Hematopoietic multipotent progenitor cell treated with erythropoietin and hydrocortisone succinate and interleukin-3 and kit ligand, for 15 days (in vitro differentiated cells): ENCODE measurements at places on chromosomes 7 and 10.

DNA sequence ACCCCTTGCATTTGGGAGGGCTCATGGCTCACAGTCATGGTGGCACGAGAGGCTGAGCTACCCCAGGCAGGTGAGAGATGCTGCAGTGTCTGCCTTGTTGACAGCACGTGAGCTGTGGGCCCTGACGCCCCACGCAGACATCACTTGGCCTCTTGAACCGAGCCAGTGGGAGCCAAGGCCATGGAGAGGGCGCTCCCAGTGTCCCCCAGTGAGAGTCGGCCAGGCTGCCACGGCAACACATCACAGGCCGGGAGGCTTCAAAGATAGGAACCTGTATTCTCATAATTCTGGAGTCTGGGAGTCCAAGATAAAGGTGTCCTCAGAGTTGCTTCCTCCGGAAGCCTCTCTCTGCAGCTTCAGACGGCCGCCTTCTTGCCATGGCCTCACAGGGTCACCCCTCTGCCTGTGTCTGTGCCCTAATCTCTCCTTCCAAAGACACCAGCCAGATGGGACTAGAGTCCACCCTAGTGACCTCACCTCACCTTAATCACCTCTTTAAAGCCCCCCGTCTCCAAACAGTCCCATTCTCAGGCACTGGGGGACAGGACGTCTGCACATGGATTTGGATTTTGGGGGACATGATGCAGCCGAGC lies 119.6 kb downstream of the KLF6 start:
- DNase-seq = no peak

- DNase-seq = no peak
Observed at GRCh38 chr7:124790645-124791044, 25.1 kb upstream of the GPR37 start.

DNA sequence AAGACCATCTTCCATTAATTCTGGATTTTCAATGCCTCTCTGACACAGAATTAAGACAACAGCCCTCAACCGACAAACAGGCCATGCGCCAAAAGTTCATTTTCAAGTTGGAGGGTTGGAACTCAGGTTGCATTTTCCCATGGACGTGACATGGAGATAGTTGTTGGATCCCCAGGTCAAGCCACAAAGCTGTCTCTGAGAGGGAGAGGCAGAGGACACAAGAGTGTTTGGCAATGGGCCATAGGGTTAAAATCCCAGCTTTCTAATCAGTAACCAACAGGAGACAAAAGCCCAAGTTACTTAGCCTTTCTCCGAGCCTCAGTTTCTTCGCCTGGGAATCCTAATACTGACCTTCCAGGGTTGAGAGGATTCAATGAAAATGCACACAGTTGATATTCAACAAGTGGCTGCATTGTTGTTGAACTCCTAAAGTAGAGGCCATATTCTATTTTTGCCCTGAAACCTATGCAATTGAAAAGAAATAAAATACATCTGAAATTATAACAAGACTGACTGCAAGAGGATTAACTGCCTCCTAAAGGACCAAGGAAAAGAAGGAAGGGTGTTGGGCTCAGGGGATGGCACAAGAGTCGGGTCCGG lies 44.3 kb downstream of the SORBS1 start:
- no peak for DNase-seq

DNA sequence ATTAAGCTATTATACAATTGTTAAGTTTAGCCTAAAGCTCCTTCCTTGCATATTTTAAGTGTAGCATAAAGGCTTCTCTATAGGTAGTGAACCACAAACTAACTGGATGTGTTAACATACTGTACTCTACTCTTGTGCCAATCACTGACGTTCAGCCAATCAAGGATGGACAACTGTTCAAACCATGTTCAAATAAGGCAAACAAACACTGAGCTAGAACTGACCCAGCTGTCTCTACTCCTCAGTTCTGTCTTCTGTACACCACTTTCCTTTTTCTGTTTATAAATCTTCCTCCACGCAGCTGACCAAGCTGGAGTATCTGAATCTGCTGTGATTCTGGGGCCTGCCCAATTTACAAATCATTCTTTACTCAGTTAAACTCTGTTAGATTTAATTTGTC lies 188.7 kb upstream of the MBL2 start:
- DNase-seq = no peak

- no peak for DNase-seq
Observed at GRCh38 chr7:422191-422885, 97.3 kb downstream of the PDGFA start.

GRCh38 chr7:116162254-116162653 lies 48.1 kb upstream of the TES start:
- no peak for DNase-seq

DNA sequence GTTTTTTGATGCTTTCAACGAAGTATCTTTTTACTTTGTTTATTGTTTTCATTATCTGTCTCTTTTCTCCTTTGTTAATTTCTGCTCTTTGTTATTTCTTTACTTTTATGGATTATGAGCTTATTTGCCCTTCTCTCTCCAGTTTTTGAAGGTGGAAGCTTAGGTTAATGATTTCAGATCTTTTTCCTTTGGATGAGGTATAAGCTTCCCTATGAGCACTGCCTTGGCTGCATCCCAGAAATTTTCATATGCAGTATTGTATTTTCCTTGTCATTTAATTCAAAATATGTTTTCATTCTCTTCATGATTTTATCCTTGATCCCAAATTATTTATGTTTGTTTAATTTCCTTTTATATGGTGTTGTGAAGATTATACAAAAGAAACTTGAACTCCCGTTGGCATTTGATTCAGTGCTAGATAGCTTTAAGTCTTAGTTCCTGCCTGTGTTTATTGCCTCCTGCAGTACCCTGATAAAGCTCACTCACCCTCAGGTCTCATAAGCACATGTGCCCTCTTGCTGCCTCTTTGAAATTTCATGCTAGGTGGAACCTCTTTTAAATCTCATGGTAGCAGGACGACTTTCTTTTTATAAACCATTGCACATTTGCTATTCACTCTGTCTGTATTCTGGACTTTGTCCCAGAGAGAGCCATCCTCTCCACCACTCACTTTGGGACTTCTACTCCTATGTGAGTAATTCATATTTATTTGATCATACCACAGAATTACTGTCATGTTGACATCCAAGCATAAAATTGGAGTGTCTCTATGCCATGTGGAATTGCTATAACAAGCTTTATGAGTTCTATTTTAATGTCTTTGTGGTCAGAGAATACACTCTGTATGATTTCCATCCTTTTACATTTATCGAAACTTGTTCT lies 23.0 kb upstream of the CEP41 start:
- DNase-seq = peak; percentile 18

DNA sequence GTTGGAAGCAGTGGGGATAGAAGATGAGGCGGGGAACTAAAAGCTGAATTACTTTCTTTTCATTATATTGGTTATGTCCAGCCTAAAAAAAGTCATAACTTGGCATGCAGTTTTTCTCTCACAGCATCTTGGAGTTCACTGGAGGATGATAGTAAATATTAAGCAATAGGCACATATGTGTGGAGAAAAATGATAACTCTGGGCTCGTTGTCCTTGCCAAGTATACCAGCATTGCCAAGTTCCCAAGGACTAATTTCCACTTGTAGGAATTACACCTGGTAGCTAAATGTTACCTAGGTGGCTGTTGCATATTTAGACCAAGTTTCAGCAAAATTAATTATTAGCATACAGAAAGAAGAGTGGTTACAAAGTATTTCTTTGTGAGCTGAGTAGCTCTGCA lies 1007.6 kb downstream of the ANKRD7 start:
- no peak for DNase-seq

DNA sequence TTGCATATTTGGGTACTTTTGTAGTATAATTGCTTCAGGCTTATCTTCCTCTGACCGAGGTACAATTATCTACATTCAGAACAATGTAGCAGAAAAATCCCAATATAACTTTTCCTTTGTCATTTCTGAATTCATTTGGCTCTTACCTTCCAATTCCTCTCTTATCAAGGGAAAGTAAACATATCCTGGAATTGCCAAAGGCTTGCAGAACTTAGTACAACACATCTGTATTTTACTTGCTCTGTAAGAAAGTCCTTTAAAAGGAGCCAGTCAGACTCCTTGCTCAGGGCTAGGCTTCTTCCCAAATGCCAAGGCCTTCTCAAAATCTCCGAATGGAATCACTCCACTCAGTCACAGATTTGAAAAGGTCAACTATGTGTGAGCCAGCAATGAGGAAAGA lies 43.3 kb upstream of the ABCB4 start:
- DNase-seq = no peak

GRCh38 chr7:20744954-20745446 lies 41.7 kb downstream of the SP8 start:
- peak; percentile 38 for DNase-seq

DNA sequence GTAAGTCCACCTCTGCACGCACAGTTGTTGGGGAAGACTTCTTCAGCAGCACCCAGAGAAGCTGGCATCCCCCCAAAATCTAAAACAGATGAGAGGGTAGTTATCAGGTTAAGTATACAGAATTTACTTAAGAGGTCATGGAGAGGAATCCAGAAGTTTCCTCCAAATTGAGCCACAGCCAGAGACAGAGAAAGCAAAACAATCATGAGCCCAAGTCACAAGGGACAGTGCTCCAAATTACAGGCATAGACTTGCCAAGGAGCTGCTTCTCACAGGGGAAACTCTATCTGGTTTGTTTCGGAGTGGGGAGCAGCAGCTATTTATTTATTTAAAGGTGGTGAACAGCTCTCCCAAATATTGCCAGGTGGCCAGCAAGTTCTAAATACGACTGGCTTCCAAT lies 308.4 kb downstream of the SKIDA1 start:
- no peak for DNase-seq

DNA sequence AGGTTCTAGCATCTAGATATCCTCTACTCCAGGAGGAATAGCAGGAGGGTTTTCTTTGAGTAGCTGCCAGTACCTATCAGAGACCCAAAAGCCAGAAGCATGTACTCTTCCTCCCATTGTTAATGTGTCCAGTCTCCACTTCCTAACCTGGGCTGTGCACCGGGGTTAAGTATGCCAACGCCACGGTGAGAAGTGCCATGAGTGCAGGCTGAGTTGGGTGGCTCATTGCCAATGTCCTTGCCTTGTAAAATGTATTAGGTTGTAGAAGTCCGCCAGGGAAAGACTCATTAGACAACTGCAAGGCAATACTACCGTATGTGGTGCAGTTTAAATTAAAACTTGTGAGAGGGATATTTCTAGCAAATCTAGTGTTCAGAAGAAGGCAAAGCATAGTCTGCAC lies 55.0 kb upstream of the PRR15 start:
- DNase-seq = no peak

DNA sequence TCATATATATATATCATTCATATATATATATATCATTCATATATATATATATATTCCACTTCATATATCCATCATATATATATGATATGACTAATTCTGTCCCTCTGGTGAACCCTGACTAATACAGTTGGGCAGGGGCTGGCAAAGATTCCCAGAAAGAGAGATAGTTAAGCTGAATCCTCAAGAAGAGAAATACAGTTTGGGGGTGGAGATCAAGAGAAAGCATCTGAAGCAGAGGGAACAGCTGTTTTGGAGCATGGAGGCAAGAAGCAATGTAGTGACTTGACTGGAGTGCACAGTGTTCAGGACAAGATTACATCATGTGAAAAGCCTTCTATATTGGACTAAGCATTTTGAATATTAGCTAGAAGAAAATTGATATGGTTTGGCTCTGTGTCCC lies 540.7 kb downstream of the MAGI2 start:
- no peak for DNase-seq
